ENCODE measurements at places on chromosomes 5 and 9.

DNA sequence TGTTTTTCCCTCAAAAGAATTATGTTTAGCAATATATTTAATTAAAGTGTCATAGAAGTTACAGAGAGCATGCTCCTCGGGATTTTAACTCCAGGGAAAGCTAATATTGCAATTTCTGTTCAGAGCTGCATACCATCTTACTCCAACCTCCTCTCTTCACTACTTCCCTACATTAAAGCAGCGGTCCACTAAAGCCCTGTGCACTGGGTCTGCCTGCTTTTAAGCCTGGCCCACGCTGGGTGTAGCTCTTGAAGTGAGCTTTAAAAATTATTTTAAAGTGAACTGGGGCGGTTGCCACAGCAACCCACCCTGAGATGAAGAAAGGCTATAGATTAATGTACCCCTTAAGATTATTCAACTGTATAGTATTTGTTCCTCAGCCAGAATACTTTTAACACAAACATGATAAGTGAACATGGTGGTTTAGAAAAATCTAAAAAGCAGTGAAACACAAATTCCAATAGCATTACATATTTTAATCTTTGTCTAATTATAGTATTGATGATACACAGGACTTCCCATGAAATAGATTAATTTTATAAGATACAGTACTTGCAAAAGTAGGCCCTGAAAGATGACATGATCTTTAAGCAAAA lies 3.9 kb upstream of the MEF2C start:
- DNase-seq, result no peak

DNA sequence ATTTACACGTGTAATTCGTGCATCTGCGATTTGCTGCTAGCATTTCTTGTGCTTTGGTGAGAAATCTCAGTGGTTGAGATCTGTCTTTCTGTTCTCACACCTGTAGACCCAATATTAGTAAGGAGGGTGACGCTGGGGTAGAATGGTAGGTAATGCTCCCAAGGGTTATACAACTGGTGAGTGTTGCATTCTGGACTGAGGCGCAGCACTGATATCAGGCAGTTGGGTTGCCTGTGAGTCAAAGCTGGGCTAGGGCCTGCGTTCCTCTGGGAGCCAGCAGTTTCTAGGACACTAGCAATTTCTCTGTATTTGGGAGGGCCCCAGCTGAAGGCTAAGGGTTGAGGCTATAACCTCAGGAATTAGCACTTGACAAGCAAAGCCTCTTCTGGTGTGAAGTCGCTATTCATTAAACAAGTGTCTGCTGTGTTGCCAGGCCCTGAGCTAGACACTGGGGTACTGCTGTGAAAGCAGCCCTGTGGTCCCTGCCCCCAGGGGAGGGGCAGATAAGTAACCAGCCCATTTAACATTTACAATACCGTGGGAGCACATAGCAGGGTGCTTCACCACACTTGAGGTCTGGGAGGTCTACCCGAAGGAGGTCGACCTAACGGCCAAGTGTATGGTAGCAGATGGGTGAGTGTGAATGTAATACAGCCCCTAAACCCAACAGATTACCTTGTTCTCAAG lies 28.7 kb downstream of the LARP1 start:
- DNase-seq, result no peak

- DNase-seq, result peak; percentile 44
Measured at GRCh38 chr5:32916648-32917047, 205.5 kb downstream of the NPR3 start.

DNA sequence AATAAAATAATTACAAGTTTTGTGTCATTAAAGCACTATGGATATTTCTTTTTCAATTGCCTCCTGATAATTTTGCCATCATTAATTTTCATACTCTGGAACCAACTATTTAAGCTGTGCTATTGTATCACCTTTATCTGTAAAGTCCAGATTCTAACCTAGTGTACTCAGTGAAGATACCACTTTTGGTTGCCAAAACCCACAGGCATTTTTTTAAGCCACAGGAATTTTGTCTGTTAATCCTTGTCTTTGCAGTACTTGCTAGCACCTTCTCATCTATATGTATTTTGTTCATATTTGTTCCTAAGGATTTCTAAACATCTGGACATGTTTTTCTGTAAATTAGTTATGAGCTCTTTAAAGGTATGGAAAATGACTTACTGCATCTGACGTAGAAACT lies 481.4 kb upstream of the DAB2 start:
- DNase-seq, result peak; percentile 22

DNA sequence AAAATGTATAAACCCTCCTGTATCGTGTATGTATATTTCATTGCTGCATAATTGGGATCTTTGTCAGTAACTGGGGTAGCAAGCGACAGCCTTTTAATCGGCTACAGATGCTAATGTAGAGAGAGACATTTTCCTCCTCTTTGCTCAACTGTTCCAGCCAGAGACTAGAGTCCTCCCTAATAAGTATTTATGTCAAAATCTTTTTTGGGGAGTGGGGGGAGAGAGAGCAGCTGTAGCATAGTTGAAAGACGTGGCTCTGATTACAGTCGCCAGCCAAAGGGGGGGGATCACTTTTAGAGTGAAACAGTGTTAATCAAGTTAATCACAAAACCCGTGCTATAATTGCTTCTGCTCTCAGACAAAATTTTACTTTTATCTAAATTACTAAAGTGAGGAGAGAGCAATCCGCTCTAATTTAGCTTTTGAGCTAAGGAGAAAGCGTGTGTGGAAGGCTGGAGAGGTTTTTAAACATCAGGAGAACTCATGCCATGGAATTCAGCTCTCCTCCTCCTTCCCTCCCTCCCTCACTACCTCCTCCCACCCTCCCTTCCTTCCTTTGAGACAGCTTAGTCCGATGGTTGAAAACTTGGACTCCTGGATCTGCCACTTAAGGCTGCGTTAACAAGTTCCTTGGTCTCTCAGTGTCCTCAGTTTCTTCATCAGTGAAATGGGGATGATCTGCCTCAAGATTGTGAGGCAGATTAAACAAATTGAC lies 87.3 kb upstream of the ZNF618 start:
- DNase-seq, result no peak

DNA sequence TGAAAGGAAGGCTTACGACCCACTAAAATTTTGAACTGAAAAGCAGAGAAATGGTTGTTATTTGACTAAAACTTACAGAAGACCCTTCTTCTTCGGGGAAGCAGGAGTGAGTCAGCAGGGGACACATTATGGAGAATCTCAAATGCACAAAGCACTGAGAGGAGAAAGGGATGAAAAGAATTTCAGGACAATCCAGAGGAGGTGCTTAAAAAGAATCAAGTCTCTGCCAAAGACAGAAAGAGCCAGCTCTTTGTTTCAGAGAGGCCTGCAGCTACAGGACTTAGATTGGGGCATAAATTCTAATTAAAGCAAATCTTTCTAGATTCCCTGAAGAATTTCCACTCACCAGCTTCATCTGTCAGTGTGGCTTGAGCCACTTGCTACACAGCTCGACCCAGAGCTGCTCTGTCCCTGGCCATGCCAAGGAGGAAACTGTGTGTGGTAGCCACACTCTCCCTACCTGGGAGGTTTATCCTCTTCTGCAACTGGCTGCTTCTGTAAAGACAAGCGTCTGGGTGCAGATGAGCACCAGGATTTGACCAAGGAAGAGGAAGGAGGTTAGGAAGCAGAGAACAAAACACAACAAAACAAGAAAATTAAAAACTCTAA lies 89.9 kb downstream of the SEMA5A start:
- DNase-seq, result no peak

- DNase-seq, result no peak
Measured at GRCh38 chr5:106545325-106545724, 1125.4 kb downstream of the EFNA5 start.

DNA sequence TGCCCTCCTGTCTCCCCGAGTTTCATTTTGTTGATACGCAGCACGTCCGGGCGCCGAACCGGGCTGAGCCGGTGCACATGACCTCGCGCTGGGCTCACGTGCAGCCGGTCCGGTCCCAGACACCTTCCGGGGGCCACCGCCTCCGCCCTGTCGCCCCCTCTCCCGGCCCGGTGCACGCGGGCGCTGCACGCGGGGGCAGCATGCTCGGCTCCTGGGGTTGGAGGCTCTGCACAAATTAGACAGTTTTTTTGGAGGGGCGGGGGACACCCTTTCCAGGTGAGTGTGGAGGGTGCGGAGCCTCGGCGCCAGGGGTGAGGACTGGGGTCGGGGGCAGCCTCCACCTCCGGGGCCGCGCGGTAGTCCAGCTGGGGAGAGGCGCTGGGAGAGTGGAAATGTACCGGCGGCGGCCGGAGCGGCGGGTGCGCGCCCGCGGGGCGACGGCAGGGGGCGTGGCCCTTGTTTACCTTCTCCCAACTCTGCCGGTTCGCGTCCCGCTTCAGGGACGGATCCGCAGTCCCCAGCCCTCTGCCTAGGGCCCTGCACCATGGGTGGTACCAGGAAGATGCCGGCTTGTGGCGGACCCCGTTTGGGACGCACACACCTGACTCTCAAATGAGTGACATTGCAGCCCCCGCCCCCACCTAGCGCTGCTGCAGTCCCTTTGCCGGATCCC lies 1.1 kb downstream of the JADE2 start:
- DNase-seq, result peak; percentile 79

Data from RWPE1 (cell line).